ENCODE measurements at places on chromosomes 12 and 14.

DNA sequence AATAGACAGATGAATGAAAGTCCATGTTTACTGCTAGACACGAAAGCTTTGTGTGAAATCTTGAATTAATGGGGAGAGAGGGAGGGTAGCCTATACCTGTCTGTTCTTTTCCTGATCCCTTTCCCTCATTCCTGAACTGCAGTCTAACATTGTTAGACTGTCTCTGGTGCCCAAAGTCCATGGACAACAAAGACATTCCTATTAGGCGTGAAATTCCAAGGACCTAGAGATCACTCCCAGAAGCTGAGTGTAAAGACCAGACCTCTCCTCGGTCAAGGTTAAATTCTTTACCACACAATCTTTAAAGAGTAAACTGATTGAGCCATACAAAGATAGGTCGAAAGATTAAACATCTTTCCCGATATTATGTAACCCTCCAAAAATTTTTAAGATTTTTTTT, 270.7 kb upstream of the GARIN2 start:
- no peak for DNase-seq

DNA sequence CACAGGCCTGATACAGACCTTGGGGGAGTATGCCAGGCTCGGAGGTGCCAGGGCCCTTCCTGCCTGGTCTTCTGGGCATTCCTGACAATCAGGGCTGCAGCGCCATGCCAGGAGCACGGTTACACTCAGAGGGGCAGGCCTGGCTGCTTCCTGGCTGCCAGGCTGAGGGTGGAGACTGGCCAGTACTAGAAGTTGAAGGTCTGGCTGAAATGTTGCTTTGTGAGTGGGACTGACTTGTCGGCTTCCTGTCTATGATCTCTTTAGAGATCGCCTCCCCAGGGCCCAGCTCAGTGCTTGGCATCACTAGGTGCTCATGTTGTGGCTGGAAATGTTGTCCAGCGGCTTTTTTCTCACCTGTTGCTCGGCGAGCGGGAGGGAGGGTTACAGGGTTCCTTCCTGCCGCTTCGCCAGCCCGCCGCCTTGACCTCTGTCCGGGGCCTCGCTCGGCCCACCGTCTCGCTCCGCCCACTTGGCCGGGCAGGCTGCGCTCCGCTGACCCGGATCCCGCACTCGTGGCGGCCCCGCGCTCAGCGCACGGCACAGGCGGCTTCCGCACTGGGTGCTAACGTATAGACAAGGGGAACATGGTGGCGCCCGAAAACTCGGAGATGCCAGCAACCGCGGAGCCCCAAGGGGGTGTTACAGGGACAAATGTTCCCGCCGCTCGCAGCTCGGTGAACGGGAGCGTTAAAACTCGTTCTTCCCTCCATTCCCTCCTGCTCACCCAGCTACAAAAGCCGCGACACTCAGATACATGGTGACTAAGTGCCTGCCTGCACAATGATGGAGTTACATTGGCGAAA, 32.6 kb downstream of the PAPLN start:
- no peak for DNase-seq

GRCh38 chr12:48351022-48351708, 446 bp upstream of the ZNF641 start:
- DNase-seq, result no peak

DNA sequence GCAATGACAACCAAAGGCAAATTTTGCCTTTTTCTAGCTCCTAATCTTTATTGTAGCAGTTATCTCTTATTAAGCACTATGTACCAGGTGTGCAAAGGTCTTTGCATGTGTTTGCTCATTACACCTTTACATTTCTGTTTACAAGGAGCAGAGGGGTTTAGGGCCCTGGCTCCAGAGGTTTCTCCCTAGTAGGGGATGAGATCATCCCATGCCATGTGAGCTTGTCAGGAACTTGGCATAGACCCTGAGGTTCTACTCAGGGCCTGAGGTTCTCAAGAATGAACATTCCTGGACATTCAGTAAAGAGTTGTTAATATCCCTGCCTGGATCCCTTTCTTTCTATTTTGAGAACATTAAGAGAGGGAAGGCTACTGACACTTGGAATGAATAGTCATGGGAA, 292.0 kb downstream of the RPAP3 start:
- DNase-seq, result no peak

GRCh38 chr14:59314953-59315599, 126.6 kb downstream of the DAAM1 start:
- DNase-seq, result no peak

- DNase-seq, result no peak
These were observed 34.9 kb upstream of the SPTSSA start for GRCh38 chr14:34496679-34497513.

DNA sequence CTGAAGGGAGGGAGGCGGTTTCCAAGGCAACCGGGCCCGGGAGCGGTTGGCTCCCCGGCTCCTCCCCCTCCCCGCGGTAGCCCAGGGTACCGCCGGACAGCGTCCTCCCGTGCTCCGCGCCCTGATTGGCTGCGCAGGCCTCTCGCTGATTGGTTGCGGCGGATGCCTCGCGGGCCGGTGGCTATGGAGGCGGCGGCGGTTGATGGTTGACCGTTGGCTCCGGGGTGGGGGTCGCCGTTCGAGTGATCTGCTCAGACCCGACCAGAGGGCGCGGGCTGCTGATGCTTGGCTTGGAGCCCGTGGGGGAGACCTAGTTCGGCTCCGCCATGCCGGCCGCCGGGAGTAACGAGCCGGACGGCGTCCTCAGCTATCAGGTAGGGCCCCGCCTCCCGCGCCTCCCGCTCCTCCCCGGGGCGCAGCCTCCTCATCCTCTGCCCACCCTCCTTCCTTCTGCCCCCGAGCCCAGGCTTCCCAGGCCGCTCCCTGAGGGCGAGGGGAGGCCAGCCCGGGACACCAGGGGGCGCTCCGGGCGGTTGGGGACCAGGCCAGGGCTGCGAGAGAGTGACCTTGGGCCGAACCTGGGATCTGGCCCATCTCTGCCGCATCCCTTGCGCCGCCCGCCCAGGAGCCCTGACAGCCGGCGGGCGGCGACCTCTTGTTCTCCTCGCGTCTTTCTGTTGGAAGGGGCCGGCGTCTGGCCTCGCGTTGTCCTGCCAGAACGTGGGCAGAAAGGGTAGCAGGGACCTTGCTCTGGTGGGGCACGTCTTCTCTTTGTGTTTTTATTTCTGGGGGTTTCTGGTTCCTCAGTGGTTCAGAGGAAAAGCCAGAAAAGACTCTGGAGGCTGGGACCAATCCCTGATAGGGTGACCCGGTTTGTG, at the start of gene SLC4A8:
Gene SLC4A8 (plus strand): TSS at position 170 of the 878 bp plus-strand sequence. CDS start 157 bp downstream, at position 327.
- peak; percentile 28 for DNase-seq

GRCh38 chr12:91639327-91639726, 456.7 kb upstream of the DCN start:
- no peak for DNase-seq

GRCh38 chr14:36524874-36525745, 5.1 kb upstream of the NKX2-1 start:
- DNase-seq, result no peak

- no peak for DNase-seq
These were observed 133.4 kb upstream of the FGD4 start for GRCh38 chr12:32265951-32266350.

DNA sequence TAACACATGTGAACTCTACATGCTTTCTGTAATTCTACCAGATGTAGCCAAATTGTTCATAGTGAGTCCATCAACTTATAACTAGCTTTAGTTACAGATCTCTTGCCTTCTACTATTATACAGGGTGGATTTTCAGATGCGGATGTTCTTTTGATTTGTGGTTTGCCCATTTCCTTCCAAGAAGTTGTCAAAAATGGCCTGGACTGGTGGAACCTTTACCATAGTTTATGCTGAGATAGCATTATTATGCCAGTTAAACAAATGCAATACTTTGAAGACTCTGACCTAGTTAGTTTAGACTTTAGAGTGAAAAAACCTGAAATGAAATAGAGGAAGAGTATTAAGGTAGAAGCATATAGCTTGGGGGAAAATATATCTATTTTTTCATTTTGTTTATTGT, 27.4 kb upstream of the CFL2 start:
- DNase-seq, result no peak

DNA sequence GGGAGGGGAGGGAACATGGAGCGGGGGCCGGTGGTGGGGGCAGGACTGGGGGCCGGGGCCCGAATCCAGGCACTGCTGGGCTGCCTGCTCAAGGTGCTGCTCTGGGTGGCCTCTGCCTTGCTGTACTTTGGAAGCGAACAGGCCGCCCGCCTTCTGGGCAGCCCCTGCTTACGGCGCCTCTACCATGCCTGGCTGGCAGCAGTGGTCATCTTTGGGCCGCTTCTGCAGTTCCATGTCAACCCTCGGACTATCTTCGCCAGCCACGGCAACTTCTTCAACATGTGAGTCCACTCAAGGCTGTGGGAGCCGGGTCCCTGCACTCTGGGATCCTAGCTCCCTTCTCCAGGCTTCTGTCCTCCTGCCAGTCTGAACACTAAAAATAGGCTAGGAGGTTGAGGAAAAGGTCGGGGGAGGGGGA, 1.1 kb downstream of the FITM1 start:
- no peak for DNase-seq

DNA sequence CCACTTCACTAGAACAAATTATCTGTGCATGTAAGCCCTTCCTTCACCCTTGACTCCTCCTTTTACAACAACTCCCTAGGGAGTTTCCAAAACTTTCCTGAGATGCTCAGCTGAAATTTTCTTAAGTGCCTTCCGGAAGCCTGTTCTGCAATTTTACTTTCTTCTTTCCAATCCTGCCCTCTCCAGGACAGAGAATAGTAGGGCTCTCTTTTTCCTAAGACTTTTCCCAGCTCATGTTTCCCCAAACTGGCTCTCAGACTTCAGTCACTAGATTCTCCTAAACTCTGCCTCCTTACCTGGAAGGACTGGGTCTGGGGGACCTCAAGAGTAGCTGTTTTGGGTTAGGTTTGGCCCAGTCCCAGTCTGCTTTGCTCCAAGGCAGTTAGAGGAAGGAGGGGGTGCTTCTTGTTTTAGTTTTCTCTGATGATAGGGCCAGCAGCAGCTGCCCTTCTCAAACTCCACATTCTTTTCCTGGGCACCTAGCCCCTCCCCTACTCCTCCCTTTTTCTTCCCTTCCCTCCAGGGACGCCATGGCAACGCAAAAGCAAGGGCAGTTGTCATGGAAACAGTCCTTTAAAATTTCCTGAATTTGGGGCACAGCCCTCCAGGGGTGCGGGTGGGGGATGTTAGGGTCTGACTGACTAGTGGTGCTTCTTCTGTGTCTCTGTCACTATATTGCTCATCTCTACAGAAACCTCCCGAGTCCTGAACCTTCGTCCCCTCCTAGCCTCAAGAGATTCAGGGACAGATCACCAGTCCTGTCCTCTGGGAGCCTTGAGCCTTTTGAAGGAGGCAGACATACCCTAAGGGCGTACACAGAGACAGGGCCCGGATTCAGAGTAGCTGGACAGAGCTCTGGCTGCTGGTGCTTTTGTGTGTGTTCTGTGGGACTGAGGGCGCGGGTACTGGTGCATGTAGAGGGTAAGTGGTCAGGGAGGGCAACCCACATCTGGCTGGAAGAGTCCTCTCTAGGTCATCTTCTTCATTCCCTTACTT, 17.0 kb downstream of the PPP1R1A start:
- no peak for DNase-seq

GRCh38 chr12:28089338-28089737, 100.9 kb upstream of the CCDC91 start:
- no peak for DNase-seq

DNA sequence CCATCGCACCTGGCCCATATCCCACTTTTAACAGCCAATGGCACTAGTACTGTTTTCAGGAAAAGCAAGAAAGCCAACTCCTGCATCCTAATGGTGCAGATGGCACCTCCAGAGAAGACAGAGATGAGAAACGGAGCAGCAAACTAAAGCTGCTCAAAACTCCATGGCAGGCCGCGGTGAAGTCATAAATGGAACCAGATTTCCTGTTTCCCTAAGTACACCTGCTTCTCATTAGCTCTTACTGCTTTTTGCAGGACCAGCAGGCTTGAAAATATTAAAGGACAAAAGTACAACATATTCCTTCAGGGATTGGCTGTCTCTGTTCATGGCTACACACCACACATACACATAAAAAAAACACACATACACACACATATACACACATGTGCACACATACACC, 36.7 kb upstream of the LGALS3 start:
- DNase-seq, result no peak

- DNase-seq, result no peak
These were observed 271.1 kb downstream of the CCER1 start for GRCh38 chr12:90683871-90684270.

- DNase-seq, result no peak
These were observed 102.5 kb upstream of the DIO2 start for GRCh38 chr14:80313806-80314205.

DNA sequence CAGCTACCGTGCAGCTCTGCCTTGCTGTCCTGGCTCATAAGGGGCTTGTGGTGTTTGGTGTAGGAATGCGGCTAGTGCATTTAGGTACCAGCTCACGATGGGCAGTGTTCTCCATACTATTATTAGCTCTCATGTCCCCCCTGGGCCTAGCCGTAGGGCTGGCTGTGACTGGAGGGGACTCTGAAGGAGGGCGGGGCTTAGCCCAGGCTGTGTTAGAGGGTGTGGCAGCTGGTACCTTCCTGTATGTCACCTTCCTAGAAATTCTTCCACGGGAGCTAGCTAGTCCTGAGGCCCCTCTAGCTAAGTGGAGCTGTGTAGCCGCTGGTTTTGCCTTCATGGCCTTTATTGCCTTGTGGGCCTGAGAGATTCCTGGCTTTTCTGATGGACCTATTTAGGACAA, 2.1 kb downstream of the SLC39A2 start:
- DNase-seq, result no peak

DNA sequence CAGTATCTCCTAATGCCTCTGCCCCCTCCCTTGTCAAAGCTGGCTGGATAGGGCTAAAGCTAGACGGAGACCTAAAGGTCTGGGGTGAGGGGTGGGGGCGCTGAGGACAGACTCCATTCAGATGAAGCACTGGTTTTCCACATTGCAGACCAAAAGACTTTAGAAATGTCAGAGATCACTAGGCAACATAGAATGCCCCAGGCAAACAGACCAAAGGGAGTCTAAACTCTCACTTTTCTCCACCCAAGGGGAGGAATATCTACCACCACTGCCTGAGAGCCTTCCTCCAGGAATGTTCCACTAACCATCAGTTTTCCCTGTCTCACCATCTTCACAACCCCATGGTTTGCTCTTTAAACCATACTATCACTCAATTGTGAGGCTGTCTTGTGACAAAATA, 106.9 kb upstream of the KRAS start:
- DNase-seq, result no peak

All from activated T-helper 1 cell treated with anti-CD3 and anti-CD28 coated beads, Interleukin-2, amount 50 U/mL, for 16 hours (primary cell).